ENCODE measurements at places on chromosomes 6 and 20.
A peak's percentile ranks its signal among the peaks of the same experiment; 100 is the strongest.

- peak; percentile 47 for DNase-seq
Observed at GRCh38 chr6:46440141-46440540, 51.1 kb downstream of the RCAN2 start.

- DNase-seq: peak; percentile 85
Observed at GRCh38 chr6:110528101-110528929, 51.9 kb upstream of the SLC22A16 start.

DNA sequence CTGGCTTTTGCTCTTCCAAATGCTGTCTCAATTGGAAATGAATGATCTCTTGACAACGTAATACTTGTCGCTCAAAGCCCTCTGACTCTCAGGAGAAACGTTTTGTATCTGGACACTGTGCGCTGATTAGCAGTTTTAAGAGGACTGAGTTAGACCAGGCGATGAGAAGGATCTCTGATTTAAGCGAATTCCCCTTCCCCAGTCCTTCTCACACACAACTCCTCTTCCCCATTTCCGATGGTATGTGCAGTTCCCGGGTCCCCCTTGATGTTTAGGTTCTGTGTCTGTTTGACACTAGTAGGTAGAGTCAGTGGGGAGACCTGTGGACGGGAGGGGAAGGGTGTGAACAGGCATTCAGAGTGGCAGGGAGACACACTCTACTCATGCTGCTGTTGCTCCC lies 2.5 kb downstream of the ZDHHC14 start:
- DNase-seq: no peak

DNA sequence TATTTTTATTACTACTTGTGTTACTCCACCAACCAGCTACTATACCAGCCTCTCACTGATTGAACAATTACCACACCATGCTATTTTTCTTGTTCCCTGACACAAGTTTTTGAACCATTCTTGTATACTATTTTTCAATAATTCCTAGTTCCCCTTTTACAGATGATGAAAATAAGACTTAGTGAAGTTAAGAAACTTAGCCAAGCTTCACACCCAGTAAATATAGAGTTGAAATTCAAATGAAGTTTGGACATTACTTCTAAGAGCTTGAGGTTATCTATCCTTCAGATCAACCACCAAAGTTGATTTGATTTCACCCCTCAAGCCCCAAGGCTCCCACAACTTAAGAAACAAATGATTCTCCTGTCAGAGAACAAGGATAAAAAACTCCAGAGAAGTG lies 13.1 kb upstream of the BCAS1 start:
- no peak for DNase-seq

GRCh38 chr6:743320-744096 lies 50.6 kb upstream of the EXOC2 start:
- no peak for DNase-seq

DNA sequence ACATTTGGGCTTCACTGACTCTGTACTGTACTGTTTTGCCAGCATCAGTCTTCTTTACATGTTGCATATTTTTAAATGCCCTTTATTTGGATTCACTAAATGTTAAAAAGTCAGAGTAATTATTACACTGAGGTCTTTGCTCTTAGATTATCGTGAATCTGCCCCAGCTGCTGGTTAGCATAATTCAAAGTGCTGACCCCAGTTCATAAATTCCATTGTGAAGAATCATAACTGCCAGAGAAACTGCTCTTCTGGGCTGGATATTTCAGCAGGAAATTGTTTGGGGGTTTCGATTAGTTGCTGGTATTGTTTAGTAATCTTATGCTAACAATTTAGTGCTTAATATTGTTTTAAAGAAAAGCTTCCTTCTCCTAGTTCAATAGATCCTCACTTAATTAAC lies 682.1 kb upstream of the MAP3K7 start:
- DNase-seq: peak; percentile 49

GRCh38 chr6:168326294-168327261 lies 7.0 kb upstream of the DACT2 start:
- no peak for DNase-seq

GRCh38 chr20:38831995-38832620 lies 26.6 kb downstream of the PPP1R16B start:
- no peak for DNase-seq

- DNase-seq: peak; percentile 1
Observed at GRCh38 chr6:151544453-151544852, 50.6 kb downstream of the CCDC170 start.

- DNase-seq: no peak
Observed at GRCh38 chr6:167652701-167653095, 174.0 kb upstream of the AFDN start.

GRCh38 chr20:43140726-43141125 lies 49.0 kb downstream of the PTPRT start:
- peak; percentile 83 for DNase-seq

GRCh38 chr20:52948491-52948890 lies 23.7 kb upstream of the TSHZ2 start:
- DNase-seq: no peak

- DNase-seq: peak; percentile 40
Observed at GRCh38 chr6:105769987-105770386, 316.1 kb upstream of the PRDM1 start.

- no peak for DNase-seq
Observed at GRCh38 chr6:151592449-151593159, 98.8 kb downstream of the CCDC170 start.

GRCh38 chr6:134101479-134101878 lies 49.1 kb upstream of the SLC2A12 start:
- no peak for DNase-seq

DNA sequence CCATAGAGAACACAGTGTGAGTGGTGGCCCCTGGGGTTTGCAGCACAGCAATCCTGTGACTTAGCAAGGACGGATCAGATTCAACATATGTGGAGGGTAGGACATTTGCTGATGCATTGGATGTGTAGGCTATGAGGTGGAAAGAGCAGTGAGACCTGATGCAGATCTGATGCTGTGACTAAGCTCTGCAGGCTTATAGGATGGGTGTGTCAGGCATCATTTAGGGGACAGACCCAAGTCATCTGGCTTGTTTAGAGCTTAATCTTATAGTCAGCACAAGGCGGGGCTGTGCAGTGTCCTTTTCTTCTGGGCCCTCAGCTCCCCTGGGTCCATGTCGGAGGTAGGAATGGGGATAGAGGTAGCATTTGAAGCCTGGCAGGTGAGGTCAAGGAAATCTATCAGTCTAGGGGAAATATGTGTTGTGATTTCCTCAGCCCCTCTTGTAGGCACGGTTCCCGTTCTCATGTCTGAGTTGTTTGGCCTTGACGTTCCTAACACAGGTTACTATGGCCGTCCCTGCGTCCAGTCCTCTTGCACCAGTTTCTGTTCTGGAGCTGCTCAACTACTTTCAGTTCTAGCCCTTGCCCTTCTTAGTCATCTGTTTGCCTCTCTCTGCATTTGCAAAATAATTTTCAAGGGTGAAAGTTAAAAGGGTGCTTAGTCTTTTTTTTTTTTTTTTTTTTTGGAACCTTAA lies 15.6 kb upstream of the MAPRE1 start:
- no peak for DNase-seq

DNA sequence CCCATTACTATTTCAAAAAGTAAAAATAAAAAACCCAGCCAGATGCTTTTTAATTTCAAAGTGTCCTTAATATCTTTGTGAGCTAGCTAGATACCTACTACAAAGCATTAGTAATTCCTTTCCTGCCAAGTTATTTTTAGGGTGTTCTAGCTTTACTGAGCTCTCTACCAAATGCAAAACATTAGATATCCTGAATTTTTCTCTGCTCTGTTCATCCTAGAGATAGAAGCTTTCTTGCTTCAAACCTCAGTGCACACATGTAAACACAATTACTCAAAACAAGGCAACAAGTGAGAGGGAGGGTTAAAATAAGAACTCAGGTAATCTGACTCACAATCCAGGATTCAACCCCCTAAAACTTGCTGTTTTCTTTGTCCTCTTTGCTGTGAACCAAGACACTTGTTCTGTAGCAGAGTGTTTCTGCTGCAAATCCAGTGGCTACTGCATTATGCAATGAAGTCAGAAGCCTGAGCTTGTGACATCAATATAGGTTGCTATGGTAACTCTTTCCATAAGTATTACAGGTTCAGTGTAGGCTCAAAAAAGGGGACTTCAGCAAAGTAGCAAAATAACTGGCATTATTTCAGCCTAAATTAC lies 72.6 kb upstream of the STXBP5 start:
- DNase-seq: peak; percentile 13

DNA sequence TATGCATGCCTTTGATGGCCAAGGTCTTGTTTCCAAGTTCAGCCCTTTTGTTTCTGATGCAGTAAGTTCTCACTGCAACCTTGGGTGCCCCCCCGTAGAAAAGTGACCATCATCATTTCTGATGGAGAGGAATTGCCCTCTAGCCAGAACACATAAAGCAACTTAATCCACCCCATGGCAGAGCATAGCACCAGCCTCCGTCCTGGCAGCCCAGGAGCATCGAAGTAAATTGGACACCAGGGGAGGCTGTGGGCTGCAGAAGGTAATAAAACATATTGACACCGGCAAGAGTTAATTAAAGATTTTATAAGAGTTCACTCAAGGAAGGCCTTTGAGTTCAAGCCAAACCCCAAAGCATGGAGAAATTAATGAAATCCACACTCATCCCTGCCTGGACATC lies 39.2 kb upstream of the CST7 start:
- no peak for DNase-seq

GRCh38 chr20:5779071-5779900 lies 29.1 kb downstream of the SHLD1 start:
- DNase-seq: no peak

- DNase-seq: no peak
Observed at GRCh38 chr6:104591573-104592334, 268.0 kb downstream of the HACE1 start.

- peak; percentile 43 for DNase-seq
Observed at GRCh38 chr6:111503660-111504059, 20.6 kb upstream of the REV3L start.

DNA sequence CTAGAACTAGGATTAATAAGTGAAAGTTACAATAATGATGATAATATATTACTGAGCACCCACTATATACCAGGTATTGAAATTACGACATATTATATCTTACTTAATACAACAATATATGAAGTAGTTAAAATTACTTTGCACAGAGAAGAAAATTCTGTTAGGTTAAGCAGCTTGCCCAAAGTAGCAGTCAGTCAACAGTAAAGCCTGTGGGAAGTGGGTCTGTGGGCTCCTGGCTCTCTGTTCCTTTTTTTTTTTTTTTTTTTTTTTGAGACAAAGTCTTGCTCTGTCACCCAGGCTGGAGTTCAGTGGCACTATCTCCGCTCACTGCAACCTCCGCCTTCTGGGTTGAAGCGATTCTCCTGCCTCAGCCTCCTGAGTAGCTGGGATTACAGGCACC lies 4.8 kb upstream of the GTF2H4 start:
- no peak for DNase-seq

- DNase-seq: no peak
Observed at GRCh38 chr6:148873868-148874267, 127.0 kb downstream of the UST start.

GRCh38 chr20:62603021-62603906 lies 39.0 kb upstream of the SLCO4A1 start:
- peak; percentile 23 for DNase-seq

GRCh38 chr6:1622220-1622850 lies 12.6 kb downstream of the FOXC1 start:
- DNase-seq: peak; percentile 48

DNA sequence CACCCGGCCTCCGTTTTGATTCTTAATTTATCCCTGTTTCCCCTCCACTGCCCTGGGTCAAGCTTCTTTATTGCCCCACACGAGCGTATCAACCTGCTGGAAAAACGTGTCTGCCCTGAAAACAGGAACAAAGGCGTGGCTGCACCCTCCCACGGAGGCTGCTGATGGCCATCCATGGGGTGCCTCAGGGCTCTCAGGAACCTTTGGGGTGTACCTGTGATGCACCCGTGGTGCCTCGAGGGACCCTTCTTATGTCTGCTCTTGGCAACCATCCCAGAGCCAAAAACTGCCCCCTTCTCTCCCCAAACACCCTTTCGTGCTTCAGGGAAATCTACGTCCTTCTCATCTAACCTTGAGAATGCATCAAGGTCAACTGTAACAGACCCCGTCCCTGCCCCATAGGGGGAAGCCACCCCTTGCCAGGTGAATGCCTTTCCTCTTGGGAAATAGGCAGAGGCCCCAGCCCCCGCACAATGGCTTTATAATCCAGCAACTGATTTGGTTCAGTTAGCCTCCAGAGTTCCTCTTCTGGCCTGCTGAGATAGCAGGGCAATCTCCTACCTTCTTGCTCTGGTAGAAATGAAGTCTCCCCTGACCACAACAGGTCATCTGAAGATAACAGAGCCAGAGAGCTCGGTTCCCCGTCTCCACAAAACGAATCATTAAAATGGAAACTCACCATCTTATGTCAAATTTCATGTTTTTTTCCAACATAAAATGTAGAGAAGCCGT lies 29.4 kb downstream of the PSMG4 start:
- DNase-seq: no peak

DNA sequence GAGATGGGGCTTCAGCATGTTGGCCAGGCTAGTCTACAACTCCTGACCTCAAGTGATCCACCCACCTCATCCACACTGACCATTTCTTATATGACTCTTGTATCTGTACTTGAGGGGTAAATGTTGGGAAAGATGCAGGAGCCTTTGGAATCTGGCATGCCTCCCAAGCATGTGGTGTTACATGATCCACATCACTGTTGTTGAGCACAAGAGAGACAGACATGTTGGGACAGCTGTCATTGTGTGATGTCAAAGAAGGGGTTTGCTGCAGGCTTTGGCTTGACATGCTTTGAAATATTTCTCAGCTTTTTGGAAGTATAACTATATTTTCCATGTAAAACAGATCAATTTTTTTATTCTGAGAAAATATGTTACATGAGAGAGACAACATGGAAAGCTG lies 139.9 kb downstream of the MOXD1 start:
- DNase-seq: peak; percentile 13

- DNase-seq: no peak
Observed at GRCh38 chr6:133854364-133855275, 34.3 kb upstream of the TCF21 start.

- peak; percentile 92 for DNase-seq
Observed at GRCh38 chr20:16459019-16459700, 114.1 kb downstream of the KIF16B start.

- no peak for DNase-seq
Observed at GRCh38 chr6:127267646-127268625, 1.3 kb downstream of the RNF146 start.

DNA sequence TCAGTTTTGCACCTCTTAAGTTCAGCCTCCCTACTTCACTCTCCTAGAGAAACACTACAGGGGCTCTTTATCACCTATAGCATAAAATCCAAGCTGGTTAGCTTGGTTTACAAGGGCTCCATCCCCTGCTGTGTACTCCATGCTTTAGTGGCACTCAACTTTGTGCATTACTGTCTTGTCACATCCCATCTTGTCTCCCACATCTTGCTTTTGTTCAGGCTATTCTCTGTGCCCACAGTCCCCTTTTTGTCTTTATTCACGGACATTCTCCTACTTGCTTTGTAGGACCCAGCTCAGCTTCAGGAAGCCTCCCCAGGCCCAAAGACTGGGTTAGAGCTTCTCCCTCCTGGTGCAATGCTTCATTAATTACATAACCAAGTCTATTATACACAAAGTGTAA lies 107.9 kb upstream of the SPACA1 start:
- DNase-seq: no peak

DNA sequence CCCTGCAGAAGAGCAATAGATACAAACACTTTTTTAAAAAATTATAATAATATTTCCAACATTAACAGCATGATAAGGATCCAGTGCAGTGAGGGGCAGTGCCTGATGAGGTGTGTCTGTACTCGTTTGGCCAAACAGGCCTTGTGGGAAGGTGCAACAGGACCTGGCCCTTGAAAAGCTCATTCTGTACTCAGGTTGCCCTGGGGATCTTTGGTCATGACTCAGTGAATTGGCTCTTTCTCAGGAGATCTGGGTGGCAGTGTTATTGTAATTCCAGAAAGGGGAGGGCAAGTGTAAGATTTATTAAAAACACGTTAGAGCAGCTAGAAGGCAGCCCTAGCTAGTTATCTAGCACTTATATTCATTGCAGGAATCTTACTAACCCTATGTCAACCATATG lies 2.9 kb upstream of the SPINT3 start:
- no peak for DNase-seq
